NCI-H1417 treated with DMSO at 0.1 percent for 48 hours (cell line): ENCODE measurements at places on chromosomes 16 and 17.

GRCh38 chr17:66415366-66416206, 113.2 kb downstream of the PRKCA start:
- DNase-seq, result no peak

DNA sequence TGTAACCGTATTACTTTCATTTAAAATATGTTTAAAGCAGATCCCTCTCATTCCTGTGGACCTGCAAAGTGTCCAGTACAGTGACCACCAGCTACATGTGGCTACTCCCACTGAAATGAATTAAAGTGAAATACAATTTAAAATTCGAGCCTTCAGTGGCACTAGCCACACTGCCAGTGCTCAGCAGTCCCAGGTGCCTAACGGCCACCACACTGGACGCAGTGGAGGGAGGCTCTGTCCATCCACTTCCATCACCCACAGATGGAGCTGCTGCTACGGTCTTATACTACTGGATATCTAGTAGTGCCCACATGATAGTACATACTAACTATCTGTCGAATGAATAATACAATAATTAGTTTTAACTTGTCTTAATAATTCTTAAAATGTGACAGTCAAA, 2.3 kb upstream of the CBX2 start:
- no peak for DNase-seq

DNA sequence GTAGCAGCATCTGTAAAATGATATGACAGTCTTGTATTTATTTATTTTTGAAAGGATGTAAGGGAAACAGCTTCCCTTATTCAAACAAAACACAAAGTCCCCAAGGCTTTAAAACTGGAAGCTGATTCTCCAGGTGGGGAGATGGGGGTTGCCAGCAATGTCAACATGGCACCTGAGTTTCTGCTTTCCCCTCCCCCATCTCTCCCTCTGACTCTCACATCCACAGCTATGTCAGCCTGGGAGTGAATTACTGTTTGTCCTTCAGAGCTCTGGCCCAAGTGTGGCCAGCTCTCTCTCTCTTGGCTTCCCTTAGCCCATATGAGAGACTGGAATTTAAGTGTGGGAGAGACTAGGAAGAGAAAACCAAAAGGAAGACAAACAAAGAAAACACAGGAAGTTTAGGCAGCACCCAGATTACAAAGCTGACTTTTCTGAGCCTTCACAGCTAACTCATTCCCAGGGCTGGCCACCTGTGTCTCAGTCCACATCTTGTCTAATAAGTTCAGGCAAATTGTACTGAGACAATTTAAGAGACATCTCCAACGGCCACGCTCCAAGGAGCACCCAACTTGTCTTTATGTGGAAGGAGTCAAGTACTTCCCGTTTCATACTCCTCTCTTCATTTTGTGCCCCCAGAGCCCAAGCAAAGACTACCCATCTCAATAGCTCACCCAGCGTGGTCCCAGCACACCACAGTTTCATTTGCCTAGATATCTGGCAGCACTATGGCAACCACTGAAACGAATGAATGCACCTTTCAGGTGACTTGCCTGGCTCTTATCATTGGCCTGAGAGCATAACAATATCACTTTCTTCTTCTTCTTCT, 69.2 kb downstream of the SOX9 start:
- no peak for DNase-seq

DNA sequence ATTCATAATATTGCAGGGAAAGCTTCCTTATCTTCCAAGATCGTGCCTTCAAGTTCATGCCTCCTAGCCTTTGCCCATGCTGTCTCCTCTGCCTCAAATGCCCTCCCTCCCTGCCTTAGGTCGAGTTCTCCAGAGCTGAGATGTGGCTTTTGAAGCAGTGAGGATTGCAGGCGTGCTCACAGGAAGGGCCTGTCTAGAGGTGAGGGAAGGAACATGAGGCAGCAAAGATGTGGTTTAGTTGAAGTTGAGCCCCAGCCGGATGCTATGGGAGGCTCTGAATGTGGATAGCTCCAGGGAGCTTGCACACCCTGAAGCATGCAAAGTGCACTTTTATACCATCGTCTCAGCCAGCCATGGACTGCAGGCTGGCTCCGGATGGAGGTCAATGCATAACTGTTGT, 754.6 kb upstream of the EEF2KMT start:
- DNase-seq, result no peak

DNA sequence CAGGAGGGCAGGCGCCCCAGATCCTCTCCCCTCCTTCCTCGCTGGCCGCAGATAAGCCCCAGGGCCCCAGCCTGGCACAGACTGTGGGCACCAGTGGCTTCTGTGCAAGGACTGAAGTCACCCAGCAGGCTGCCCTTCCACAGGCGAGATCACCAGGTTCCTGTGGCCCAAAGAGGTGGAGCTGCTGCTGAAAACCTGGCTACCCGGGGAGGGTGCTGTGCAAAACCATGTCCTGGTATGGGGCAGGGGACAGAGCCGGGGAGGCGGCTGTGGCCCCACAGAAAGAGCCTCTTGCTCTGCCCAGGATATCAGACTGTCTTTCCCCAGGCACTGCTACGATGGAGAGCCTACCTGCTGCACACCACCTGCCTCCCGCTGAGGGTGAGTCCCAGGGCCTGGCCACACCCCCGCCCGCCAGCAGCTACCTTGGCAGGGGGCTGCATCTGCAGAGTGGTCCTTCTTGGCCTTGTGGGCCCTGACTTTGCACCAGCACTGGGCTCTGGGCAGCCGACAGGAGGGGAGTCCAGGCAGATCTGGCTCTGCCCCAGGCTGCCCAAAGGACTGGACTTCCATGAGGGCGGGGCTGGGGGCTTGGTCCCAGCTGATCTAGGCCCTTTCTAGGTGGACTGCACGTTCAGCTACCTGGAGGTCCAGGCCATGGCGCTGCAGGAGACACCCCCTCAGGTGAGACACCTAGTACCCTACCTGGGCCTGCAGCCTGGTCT, 615 bp downstream of the CARMIL2 start:
- no peak for DNase-seq

DNA sequence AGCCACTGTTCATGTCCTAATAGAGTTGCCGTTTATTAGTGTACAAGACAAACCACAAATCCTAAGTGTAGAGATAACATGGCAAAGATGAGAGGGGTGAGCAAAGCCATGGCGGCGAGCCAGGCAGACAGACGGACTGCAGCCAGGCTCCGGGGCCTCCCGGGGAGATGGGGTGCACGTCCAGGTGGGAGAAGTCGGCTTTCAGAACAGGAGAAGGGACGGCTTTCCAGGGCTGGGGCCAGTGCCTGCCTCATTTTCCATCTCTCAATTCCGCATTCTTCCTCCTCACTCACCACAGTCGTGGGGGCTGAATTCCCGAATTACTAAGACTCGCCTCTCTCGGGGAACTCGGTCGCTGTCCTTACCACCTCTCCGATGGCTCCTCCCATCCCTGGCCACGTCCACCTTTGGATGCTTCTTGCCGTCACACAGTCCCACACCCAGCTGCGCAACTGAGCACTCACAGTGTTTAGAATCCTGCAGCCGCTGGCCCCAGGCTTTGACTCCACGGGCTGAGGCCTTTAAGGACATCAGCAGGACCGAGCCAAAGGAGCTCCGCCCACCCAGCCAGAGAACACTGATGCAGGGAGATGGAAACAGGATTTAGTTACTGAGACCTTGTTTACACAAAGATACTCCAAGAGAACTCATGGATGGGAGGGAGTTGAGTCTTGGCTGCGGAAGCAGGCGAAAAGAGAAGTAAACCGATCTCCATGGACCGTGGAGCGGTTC, 59.7 kb downstream of the RNF112 start:
- DNase-seq, result no peak

DNA sequence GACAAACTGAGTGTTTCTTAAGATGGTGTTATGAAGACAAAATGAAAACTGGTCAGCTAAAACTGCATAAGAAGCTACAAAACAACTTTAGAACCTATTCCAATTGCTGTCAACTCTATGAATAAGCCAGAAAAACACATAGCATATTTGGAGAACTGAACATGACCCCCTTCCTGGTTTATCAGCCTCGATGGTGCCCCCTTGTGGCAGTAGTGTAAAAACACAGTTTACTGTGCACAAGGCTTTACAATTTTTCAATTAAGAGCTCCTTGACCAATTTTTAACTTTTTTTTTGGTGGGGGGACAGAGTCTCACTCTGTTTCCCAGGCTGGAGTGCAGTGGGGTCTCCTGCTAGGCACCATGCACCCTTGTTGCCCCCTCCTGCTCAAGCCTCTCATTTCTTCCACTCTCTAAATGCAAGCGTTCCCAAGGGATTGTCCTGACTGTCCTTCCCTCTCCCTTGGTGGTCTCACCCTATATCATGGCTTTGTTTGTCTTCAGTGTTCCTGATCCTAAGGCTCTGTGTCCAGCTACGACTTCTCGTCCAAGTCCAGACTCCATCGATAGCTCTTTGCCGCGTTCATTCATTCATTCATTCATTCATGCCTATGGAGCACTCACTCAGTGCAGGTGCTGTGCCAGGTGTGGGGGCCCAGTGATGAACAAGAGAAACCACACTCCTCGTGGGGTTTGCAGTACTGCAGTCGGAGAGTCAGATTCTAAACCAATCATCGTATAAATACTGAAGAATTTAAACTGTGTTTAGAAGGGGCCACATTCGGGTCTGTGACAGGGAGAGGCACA, 7.5 kb downstream of the EIF1 start:
- DNase-seq, result no peak

DNA sequence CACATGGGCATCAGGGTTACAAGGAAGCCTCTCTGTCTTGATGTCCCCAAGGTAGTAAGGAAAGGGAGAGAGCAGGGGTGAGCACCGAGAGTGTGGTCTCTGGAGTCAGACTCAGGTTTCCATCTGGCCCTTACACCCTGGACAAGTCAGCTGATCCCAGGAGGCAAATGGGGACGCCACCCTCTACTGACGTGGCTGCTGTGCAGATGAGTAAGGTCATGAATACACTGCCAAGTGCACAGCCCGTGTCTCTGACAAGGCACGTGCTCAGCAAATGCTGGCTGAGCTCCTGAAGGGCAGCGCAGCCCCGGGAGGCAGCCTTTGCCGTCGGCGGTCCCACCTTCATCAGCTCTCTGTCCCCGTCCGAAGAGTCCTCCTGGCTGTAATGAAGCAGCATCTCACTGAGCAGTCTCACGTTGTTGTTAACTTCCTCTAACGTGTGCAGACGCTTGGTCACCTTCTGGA, 19.4 kb downstream of the GGA3 start:
- DNase-seq, result no peak

DNA sequence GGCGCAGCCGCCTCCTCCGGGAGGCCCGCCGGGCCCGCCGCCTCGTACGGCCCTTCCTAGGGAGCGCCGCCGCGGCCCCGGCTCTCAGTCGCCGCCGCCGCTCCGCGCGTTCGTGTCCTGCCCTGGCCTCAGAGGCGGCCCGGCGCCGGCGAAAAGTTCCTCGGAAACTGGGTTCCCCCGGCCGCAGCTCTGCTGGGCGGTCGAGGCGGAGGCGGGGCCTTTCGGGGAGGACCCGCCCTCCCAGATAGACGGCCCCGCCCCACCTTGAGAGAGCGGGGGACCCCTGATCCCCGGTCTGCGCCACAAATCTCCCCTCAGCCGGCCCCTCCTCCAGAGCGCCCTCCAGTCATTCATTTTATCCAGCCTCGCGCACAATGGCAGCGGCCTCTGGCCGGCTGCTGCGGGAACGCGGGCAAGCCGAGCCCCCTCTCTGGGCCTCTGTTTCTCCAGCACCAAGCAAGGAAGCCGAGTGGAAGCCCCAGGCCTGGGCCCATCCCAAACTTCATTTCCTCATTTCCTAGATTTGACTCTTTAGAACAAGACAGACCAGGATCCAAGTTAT, at the start of gene SREBF1:
SREBF1 (minus strand) TSS at position 169 of the 562 bp plus-strand sequence. CDS start 169 bp downstream, outside the sequence.
- no peak for DNase-seq

DNA sequence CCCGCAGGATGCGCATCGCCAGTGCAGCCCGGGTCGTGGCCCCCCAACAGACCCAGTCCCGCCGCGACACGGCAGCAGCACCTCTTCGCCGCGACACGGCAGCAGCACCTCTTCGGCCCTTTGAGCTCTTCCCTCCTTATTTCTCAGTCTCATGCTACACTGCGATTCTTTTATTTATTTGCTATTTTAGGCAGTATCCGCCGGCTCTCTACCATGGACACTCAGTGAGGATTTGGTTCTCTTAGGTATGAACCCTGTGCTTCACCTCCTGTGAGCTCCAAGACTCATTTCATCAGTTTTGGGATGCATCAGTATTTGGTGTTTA, 8.3 kb upstream of the MAP2K3 start:
- no peak for DNase-seq

DNA sequence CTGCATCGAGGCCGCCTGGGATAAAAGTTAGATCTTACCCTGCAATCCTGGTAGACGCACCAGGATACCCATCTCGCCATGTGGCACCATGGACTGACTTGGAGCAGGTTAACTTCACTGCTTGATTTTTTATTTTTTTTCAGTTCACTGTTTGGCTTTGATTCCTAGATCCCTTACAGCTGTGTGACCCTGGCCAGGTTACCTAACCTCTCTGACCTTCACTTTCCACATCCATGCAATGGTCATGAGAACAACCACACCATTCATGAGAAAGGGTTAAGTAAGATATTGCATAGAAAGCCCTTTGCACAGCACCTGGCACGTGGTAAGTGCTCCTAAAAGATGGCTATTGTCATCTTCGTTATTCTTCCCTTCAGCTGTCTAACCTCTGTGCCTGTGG, 230.5 kb downstream of the SOX9 start:
- DNase-seq, result no peak

- DNase-seq, result no peak
Measured at GRCh38 chr17:83008186-83008510, 71.3 kb upstream of the METRNL start.

- no peak for DNase-seq
Measured at GRCh38 chr16:68046106-68046505, 23.0 kb downstream of the DUS2 start.

- no peak for DNase-seq
Measured at GRCh38 chr17:47732399-47733046, 513 bp upstream of the TBX21 start.

- no peak for DNase-seq
Measured at GRCh38 chr16:23959752-23960072, 123.9 kb downstream of the PRKCB start.

DNA sequence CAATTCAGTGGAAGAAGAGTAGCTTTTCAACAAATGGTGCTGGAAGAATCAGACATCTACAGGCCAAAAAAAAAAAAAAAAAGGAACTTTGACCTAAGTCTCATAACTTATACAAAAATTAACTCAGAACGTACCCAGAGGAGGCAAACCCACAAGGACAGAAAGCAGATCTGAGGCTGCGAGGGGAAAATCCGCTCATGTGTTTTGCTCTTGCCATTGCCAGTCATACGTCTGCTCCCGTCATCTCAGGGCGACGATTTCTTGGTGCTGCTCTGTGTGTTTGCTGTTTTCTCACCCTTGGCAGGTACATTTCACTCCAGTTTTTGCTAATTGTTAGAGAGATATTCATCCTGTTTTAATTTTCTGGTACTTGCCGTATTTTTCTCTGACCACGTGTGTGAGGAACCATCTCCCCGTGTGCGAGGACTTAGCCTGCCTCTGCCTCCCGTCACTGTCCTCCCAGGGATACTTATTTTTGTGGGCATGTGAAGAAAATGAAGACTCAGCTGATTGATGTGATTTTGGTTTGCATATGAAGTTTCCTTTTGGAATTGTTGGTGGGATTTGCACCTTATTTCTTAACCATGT, 33.4 kb upstream of the ACSF3 start:
- DNase-seq, result no peak
